ENCODE measurements at places on chromosomes 16 and 17. TPM values are rescaled to one million over a fixed set of nuclear protein-coding genes. Genes with fewer than 3 reads are reported as not detected.

The FOXC2 gene
- polyA plus RNA-seq: 7.7 TPM

The SLC5A11 gene
- 0.21 TPM for polyA plus RNA-seq

The PLD6 gene
- polyA plus RNA-seq: 2.9 TPM

The SDR42E2 gene
- 0.03 TPM for polyA plus RNA-seq

The C17orf67 gene
- polyA plus RNA-seq: 1.9 TPM

The SLC35G6 gene
- polyA plus RNA-seq: not detected

All from endothelial cell of umbilical vein (primary cell).